CD4-positive, alpha-beta T cell treated with Interleukin-21 for 1 hour (primary cell): ENCODE measurements at places on chromosomes 13 and 19.

DNA sequence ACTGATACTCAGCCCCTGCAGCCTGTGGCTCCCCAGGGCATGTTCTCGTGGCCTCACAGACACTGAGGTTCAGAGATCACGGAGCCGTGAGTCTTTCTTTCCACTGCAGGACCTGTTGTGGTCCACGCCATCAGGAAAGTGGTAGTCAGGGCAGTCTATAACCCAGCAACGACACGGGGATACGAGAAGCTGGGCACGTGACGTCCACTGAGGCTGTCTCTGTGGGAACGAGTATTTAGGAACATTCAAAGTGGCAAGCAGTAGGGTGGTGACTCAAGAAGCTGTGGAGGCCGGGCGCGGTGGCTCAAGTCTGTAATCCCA lies 29.6 kb upstream of the CCNE1 start:
- no peak for DNase-seq

DNA sequence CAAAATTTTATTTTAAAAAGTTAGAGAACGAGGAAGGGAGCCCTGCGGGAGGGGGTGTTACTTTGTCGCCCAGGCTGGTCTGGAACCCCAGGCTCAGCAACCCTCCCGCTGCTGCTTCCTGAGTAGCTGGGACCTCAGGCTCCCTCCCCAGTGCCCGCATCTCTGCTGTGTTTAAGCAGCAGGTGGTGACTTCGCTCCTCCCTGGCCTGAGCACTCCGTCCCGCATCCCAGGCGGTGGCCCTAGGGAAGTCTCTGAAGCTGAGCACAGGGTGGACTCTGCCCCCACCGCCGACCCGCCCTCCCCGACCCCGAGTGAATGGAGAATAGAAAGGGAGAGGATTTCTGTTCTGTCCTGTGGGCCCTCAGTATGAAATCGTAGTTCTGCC lies 30.5 kb downstream of the ZNF701 start:
- no peak for DNase-seq

GRCh38 chr13:110957181-110957884 lies 42.5 kb upstream of the ANKRD10 start:
- no peak for DNase-seq

DNA sequence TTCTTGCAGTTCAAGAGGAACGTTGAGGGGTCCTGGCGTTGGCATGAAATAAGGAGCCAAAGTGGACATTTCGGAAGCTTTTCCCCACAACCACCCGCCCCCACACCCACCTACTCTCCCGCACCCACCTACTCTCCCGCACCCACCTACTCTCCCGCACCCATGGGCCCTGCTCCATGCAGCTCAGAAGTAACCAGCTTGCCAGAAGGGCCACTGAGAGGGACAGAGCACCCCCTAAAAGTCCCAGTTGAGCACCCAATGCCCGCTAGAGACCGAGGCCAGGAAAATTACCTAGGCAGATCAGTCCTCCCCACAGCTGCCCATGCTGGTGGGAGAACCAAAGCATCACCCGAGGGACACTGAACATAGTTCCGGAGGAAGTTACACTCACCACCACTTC lies 11.8 kb downstream of the VSTM2B start:
- no peak for DNase-seq

GRCh38 chr13:33956346-33956745 lies 138.4 kb downstream of the RFC3 start:
- no peak for DNase-seq
